ENCODE measurements at places on chromosomes 7 and 10. TPM values are rescaled to one million over a fixed set of nuclear protein-coding genes. Genes with fewer than 3 reads are reported as not detected.

GRCh38 chr7:741850-742249, 14.8 kb upstream of the PRKAR1B start:
- DNase-seq = no peak

- DNase-seq = peak; percentile 80
Observed at GRCh38 chr7:74051629-74052410, 23.8 kb downstream of the ELN start.

- peak; percentile 74 for DNase-seq
Observed at GRCh38 chr7:2719007-2719406, 31.0 kb downstream of the AMZ1 start.

DNA sequence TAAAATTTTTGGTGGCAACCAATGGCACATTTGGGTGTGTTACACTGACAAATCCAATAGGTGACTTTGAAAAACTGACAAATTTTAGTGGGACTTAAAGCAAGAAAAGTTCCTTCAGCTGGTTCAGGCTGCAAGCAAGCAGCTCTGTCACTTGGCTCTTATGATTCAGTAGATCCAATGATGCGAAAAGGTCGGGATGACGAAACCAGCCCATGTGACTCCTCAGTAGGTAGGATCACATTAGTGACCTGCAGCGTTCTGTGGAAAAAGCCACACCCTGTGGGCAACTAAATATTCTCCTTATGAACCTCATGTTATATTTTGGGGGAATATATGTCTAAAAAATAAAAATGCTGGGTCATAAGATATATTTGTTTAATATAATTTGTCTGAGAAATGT, 13.3 kb upstream of the TSGA13 start:
- no peak for DNase-seq

GRCh38 chr10:59830601-59831259, 75.6 kb downstream of the CCDC6 start:
- DNase-seq = peak; percentile 70

DNA sequence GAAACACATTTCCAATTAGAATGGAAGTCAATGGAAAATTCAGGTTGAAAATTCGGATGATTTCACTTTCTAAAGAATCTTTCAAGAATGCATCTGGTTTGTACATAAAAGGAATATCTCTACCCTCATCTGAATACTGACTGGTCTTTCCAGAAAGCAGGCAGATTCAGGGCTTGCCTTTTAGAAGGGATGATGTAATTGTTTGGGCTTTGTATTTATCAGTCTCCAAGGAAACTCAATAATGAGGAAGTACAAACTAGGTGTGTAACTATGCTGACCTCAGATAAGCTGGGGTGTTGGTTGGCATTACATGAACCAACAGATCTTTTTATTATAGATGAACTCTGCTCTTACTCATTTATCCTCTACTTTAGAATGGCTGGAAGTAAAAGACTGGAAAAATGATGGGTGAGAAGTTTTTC, 24.1 kb downstream of the PDLIM1 start:
- DNase-seq = no peak

DNA sequence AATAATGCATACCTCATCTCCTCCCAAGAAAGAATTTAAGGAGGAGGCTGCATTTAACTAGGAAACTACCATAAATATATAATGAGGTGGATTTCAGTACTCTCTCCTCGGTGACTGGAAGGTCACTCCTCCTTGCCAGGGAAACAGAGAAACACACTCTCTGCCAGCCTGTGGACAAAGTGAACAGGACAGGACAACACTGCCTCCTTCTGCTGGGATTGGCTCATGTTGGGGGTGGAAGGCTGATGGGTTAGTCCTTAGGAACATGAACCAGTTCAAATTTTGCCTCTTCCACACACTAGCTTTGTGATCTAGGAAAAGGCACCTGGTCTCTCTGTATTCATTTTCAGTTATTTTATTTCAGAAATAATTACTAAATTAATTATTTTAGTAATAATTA, 50.6 kb upstream of the STEAP4 start:
- DNase-seq = peak; percentile 23

Gene UCN3
- total RNA-seq = not detected

Gene CALML5
- 0.23 TPM for total RNA-seq

Gene SLC18A2
- total RNA-seq = 7.1 TPM

Gene SPDYE17
- total RNA-seq = not detected

Gene CCNJ
- 25.7 TPM for total RNA-seq

Measured in WTC11 (cell line).